Melanocyte of skin (primary cell): ENCODE measurements at places on chromosomes 3 and 15. TPM values are rescaled to one million over a fixed set of nuclear protein-coding genes. Genes with fewer than 3 reads are reported as not detected.

Gene SLC22A14
- 0.36 TPM in 1 of 2 replicates, not detected in the other for total RNA-seq

Gene PLCB2
- total RNA-seq, result 1.1 and 3.3 TPM in 2 replicates

Gene NME9
- under 0.01 TPM in 1 of 2 replicates, not detected in the other for total RNA-seq

Gene COL6A6
- not detected in 2 replicates for total RNA-seq

Gene DUOXA1
- under 0.01 TPM in 1 of 2 replicates, not detected in the other for total RNA-seq

Gene EFHB
- total RNA-seq, result 0.67 TPM in 1 of 2 replicates, not detected in the other

Gene KCNAB1
- 1.0 and 1.1 TPM in 2 replicates for total RNA-seq

Gene PCOLCE2
- 2.5 and 3.8 TPM in 2 replicates for total RNA-seq

Gene ECE2
- not detected in 2 replicates for total RNA-seq

Gene CCDC9B
- 26.1 and 30.3 TPM in 2 replicates for total RNA-seq

Gene CNTN6
- not detected in 2 replicates for total RNA-seq

Gene CADPS
- 0.33 and 6.0 TPM in 2 replicates for total RNA-seq

Gene GPR15
- total RNA-seq, result not detected in 2 replicates

Gene CIP2A
- 41.2 and 45.0 TPM in 2 replicates for total RNA-seq

Gene UBAP1L
- total RNA-seq, result 5.2 and 10.5 TPM in 2 replicates

Gene RASL12
- 0.69 and 1.5 TPM in 2 replicates for total RNA-seq

Gene HYAL1
- 1.1 and 1.4 TPM in 2 replicates for total RNA-seq

Gene SOX2
- 0.34 and 5.8 TPM in 2 replicates for total RNA-seq

Gene CCDC71
- 24.0 and 25.1 TPM in 2 replicates for total RNA-seq

Gene ZNF860
- total RNA-seq, result 1.0 and 2.2 TPM in 2 replicates

Gene PPM1L
- total RNA-seq, result 7.3 and 7.4 TPM in 2 replicates

Gene SLC24A5
- 668 and 789 TPM in 2 replicates for total RNA-seq

Gene CFAP20DC
- 6.2 and 9.5 TPM in 2 replicates for total RNA-seq

Gene XCR1
- total RNA-seq, result not detected in 2 replicates

Gene ACTRT3
- total RNA-seq, result 2.5 and 3.7 TPM in 2 replicates

Gene CDHR4
- not detected in 2 replicates for total RNA-seq

Gene NR1I2
- 0.15 TPM in 1 of 2 replicates, not detected in the other for total RNA-seq

Gene PRR20G
- total RNA-seq, result not detected in 2 replicates

Gene C3orf49
- not detected in 2 replicates for total RNA-seq

Gene SLC6A1
- total RNA-seq, result not detected in 2 replicates

Gene FOXL2NB
- under 0.01 TPM in 1 of 2 replicates, not detected in the other for total RNA-seq

Gene CP
- under 0.01 TPM in 1 of 2 replicates, not detected in the other for total RNA-seq

Gene MME
- total RNA-seq, result 94.3 and 200 TPM in 2 replicates
